ENCODE measurements at places on chromosomes 3 and 15. TPM values are rescaled to one million over a fixed set of nuclear protein-coding genes. Genes with fewer than 3 reads are reported as not detected.
A peak's percentile ranks its signal among the peaks of the same experiment; 100 is the strongest.

DNA sequence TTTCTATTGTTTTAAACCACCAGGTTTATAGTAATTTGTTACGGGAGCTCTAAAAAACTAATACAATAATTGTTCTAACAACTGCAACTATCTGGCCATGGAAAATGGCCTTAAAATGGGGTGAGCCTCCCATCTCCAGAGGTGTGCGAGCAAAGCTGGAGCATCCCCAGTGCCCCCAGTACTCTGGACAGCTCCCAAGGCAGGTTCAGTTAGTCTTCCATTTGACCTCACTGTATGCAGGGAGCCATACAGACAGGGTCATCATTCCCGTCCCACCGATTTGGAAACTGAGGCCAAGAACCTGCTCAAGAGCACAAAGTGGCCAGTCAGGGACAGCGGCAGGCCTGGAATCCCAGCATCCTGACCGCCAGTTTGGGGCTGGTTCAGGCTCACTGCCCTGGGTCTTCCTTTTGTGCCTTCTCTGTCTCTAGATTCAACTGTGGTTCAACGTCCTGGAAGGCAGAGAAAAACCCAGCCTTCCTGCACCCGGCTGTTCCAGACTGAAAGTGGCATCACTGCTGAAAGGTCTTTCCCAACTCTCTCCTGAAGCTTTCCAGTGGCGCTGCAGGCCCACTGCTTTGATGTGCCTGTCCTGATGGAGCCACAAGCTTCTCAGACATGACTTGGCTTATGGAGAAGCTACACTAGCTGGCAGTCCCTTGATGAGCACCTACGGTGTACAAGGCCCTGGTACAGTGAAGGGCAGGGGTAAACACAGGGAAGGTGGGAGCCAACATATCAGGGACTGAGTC is 76.6 kb upstream of the LINGO1 start:
- DNase-seq, result no peak
- no peaks in the 10 kb centered on the region for H3K27me3 ChIP-seq
- H3K36me3 ChIP-seq, result no peaks in the 10 kb centered on the region
- H3K27ac ChIP-seq, result no peak overlapping the region
- H3K4me1 ChIP-seq, result no peaks in the 10 kb centered on the region
- no peak overlapping the region for H3K4me3 ChIP-seq

- no peak overlapping the region for H3K4me3 ChIP-seq
- no peaks in the 10 kb centered on the region for H3K27me3 ChIP-seq
- H3K36me3 ChIP-seq, result no peaks in the 10 kb centered on the region
- DNase-seq, result no peak
- H3K4me1 ChIP-seq, result peaks cover 6% of the 10 kb centered on the region
- H3K27ac ChIP-seq, result no peak overlapping the region
Observed at GRCh38 chr3:152234657-152235375, 33.9 kb upstream of the MBNL1 start.

DNA sequence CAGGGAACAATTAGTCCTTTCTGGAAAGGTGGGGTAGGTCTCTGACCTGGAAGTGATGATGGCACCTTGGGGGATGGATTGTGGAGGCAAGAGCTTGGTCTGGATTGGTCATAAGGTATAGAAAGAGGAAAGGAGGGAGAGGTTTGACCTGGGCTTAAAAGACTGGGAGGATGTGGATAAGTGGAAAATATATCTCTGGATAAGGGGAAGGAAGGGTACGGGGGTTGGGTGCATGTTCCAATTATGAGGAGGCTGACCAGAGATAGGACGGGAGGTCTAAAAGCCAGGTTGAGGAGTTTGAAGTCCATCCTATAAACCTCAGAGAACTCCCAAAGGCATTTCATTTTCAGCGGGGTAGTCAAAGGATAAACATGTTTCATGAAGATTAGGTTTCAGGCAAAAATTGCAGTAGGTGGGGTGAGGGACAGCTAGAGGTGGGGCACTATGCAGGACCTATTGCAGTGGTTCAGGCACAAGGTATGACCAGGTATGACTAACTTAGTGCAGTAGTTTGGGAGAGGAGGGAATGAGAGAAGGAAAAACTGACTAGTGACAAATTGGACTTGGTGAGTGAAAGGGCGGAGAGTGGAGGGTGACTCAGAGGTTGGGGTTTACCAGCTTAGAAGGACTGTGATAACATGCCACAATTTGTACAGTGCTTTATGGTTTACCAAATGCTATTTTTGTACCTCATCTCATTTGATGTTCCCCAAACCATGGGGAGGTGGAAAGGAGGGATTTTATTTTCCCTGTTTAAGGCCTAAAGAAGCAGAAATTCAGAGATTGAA is 10.7 kb downstream of the PDE8A start:
- no peak for DNase-seq
- peak overlapping the region; percentile 39 for H3K27ac ChIP-seq
- H3K4me3 ChIP-seq, result no peak overlapping the region
- H3K27me3 ChIP-seq, result no peaks in the 10 kb centered on the region

DNA sequence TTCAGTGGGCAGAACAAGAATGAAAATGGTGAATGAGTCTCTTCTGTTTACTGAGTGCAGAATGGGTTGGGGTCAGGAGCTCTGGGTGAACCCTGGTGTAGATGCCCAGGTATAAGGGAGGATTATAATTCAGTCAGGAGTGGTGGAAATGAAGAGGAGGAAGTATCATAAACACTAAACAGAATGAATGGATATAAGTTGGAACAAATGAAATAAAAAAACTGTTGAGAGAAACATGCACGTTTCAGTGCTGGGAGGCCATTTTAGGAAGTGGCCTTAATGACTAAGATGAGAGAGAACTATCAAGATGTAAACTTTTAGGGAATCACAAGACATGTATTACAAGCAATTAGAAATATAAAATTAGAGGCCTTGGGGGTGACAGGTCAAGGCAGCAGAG is 32.8 kb upstream of the LEKR1 start:
- DNase-seq, result no peak
- H3K27ac ChIP-seq, result no peak overlapping the region
- no peaks in the 10 kb centered on the region for H3K36me3 ChIP-seq
- no peaks in the 10 kb centered on the region for H3K4me1 ChIP-seq
- no peaks in the 10 kb centered on the region for H3K27me3 ChIP-seq
- no peak overlapping the region for H3K4me3 ChIP-seq

GRCh38 chr3:60854791-60855190 is 396.5 kb downstream of the FHIT start:
- no peaks in the 10 kb centered on the region for H3K36me3 ChIP-seq
- H3K4me3 ChIP-seq, result no peak overlapping the region
- H3K27me3 ChIP-seq, result no peaks in the 10 kb centered on the region
- no peaks in the 10 kb centered on the region for H3K4me1 ChIP-seq
- DNase-seq, result no peak

Gene RTP3
- total RNA-seq, result not detected

Gene INSYN1
- total RNA-seq, result 4.8 TPM

Gene PAQR5
- total RNA-seq, result 0.08 TPM

Gene FANCD2OS
- total RNA-seq, result not detected

Gene ZNF80
- not detected for total RNA-seq

Gene CASR
- not detected for total RNA-seq

Gene LMAN1L
- not detected for total RNA-seq
